Mesenteric fat pad (tissue), 1 donor: ENCODE measurements at places on chromosomes 5 and 9. TPM values are rescaled to one million over a fixed set of nuclear protein-coding genes. Genes with fewer than 3 reads are reported as not detected.
A peak's percentile ranks its signal among the peaks of the same experiment; 100 is the strongest.

Gene MLANA
- not detected for total RNA-seq

GRCh38 chr5:152676196-152676595, 271.1 kb upstream of the NMUR2 start:
- no peak for DNase-seq

Gene NOXA1
- total RNA-seq: 3.2 TPM

DNA sequence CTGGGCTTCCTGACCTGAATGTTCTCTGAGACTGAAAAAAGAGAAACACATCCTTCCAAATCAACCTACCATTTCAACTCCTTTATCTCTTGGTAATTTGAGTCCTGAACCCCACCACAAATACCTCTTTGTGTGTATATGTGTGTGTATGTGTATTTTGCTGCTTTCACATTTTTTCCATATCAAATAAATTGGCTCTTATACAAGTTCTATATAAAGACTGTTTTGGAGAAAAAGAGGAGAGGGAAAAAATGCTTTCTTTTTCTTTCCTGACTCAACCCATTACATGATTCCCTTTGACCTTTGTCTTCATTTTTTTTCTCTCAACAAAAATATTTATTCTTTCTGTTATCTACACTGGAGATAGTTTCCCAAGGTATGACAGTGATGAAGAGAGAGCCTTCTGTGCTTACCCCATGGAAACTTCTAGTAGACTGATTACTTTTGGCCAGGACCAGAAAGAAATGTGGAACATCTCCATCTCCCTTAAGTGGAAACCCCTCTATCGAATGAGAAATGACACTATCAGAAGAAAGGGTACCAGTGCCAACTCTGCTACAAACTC, 85.3 kb downstream of the PAPPA start:
- DNase-seq: no peak

Gene CD180
- total RNA-seq: 2.6 TPM

- DNase-seq: no peak
Observed at GRCh38 chr5:112226215-112226614, 192.9 kb downstream of the EPB41L4A start.

- DNase-seq: no peak
Observed at GRCh38 chr5:104412649-104413240, 850.2 kb upstream of the NUDT12 start.

DNA sequence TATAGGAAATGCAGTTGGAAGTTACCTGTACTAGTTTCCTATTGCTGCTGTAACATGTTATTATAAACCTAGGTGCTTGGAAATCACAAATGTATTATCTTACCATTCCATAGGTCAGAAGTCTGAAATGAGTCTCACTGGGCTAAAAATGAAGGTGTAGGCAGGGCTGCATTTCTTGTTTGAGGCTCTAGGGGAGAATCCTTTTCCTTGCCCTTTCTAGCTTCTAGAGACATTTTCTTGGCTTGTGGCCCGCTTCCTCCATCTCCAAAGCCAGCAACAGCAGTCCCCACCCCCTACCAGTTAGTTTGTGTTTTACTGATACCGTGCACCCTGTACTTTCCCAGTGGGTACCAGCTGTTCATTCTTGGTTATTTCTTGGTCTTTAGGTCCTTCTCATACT, 153.3 kb downstream of the SLF1 start:
- no peak for DNase-seq

DNA sequence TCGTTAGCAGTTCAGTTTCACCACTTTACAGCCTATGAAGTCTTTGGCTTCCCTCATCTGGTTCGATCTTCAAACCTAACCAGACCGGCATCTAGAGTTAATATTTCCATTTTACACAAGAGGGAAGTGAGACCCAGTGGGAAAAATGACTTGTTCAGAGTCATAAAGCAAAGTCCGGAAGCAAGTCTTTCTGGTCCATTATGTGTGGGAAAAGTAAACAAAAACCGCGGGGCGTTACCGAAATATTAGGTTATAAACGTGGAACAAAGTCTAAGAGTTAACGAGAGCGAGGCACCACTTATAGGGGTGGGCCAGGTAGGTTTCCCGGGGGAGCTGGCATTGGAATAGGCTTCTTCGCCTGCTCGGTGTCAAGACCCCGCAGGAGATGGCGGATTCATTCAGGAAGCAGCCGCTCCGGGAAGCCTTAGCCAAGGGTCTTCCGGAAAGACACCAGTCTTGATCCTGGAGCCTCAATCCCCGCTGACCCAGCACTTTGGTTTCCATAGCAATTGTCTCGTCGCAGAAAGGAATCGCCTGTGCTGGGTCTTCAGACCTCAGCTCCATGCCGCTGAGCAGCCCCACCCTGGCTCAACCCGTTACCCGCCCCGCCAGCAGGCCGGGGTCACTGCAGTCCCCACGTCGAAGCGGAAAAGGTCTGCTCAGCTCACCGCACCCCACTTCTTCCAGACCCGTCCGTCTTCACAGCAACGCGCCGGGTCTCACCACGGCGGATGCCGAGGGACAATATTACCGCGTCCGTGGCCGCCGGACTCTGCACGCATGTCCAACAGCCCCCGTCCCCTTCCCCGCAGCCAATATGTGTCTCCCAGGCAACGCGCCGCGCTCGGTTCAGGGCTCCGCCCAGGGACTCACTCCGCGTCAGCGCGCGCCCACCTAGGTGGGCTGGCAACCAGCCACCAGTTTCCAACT, at the start of gene C5orf52:
C5orf52 (plus strand) TSS at position 872 of the 930 bp plus-strand sequence. CDS start 82 bp downstream, outside the sequence.
- no peak for DNase-seq

Gene ARL10
- total RNA-seq: 4.4 TPM

Gene DNM1
- total RNA-seq: 24.1 TPM

DNA sequence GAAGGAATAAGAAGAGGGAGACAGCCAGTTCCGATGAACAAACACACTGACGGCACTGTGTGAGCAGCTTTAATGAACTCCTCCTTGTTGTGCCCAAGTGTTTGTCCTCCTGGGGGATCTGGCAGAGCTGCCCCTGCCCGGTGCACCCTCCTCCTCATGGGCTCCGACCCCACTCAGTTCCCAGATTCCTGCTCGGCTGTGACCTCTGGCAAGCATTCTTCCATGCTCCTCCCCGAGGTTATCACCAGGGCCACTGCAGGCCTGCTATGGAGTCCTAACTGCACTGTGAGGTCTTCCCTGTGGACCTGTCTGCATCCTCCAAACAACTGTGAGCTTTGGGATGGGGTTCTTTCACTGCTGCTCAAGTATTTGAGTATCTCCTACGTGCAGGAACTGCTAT, 142.2 kb downstream of the DCP2 start:
- DNase-seq: no peak

- no peak for DNase-seq
Observed at GRCh38 chr5:10734037-10734709, 26.9 kb downstream of the DAP start.

DNA sequence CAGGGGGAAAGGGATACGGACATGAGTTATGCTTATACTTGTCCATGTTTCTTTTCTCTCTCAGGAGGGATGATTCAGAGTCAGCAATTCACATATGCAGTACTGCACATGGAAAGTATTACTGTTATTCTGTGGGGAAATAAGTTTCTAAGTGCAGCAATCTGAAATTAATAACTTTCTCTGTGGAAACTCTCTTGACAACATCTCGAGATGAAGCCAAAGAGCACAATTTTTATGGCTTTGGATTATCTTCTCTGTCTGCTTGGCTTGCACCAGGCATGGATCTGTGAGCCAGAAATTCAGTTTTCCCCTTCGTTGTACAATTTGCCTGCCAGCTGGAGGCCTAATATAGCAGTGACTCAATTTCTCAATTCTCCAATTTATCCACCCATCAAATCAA, 2.5 kb upstream of the NDFIP1 start:
- no peak for DNase-seq

Gene RAD50
- total RNA-seq: 44.2 TPM

Gene PCDHB12
- 3.3 TPM for total RNA-seq

DNA sequence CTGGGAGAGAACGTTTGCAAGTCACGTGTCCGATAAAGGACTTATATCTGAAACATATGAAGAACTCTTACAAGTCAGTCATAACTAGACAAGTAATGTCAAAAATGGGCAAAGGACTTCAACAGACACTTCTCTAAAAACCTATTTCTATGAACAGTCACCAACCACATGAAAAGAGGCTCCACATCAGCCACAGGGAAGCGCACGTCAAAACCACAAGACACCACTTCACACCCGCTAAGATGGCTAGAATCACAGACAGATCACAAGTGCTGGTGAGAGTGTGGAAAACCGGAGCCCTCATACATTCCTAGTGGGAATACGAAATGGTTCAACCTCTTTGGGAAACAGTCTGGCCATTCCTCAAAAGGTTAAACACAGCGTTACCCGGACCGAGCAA, 11.5 kb upstream of the CARD9 start:
- no peak for DNase-seq

DNA sequence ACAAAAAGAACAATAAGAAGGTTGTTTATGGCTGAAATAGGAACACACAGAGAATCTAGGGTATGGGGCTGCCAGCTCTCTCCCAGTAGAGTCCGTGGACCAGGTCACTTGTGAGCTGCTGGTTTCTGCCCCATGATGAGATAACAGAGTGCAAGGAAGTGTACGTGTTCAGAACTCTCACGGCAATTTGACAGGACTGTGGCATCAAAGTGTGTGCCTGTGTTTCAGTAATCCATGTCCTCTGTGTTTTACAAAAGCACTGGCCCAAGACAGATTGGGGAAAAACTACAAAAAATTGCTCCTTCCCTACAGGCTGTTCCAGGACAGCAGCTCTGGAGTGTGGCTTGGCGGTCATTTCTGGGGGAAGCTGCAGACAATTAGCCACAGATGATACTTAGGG, 184.6 kb downstream of the AUH start:
- no peak for DNase-seq

- no peak for DNase-seq
Observed at GRCh38 chr9:35910613-35911359, 1.5 kb downstream of the SPAAR start.

DNA sequence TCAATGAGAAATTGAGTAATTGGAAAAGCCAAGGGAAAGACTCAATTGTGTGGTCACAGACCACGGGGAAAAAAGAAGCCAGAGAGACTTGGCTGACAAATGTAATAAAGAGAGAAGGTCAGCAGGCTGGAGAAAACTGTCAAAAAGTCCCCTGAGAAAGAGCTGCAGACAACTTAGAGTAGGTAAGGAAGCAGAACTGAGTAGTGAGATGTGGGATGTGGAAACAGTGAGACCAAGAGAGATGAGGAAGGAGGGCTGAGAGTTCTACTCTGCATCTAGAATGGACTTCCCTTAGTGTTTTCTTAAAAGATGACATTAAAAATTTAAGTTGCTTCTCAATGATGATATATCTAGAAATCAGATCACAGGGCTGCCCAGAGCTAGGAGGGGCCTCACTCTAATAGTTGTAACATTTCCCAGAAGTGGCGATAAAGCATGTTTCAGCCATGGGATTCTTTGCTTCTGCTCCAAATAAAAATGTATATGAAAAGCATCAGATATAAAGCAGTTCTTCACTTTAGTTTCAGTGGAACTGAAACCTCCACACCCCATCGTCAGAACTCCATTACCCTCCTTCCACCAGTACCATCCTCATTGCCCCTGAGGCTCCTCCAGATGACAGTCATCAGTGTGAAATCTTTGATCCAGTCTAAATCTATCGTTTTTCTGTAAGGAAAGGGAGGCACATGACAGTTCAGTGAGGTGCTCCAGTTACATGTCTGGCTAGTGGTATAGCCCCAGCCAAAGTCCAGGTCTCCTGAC, 80.6 kb downstream of the SPEF2 start:
- no peak for DNase-seq

Gene IL11RA
- 15.6 TPM for total RNA-seq

DNA sequence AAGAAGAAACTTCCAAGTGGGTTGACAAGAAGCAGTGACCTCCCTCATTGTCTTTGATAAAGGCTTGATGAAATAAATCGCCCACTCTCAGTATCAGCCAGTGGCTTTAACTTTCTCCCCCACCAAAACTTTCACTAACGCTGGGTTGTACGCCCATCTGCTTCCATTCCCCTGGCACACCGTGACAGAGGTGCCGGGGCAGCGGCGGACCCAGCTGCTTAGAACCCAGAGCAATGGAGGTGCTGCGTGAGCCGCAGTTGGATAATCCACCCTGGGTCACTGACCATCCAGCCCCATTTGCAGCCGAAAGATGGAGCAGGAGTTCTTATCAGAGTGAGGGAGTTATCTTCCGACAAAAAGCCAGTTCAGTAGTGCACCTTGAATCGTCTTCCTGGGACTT, 270.7 kb downstream of the ARHGEF28 start:
- DNase-seq: no peak

DNA sequence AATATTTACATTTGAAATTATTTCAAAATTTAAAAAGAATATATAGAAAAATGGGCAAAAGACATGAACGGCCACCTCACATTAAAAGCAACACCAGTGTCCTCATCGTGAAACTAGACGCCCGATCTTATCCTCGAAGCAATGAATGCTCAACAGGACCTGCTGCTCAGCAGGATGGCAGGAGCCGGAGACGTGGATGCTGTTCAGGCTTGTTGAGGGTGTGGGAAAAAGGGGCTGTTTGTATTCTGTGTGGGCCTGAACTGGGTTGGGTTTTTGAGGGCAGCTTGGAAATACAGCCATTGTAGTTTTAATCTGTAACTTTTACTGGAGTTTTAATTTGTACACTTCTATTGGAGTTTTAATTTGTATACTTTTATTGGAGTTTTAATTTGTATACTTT, 20.3 kb downstream of the EXOC3 start:
- DNase-seq: peak; percentile 11

- DNase-seq: no peak
Observed at GRCh38 chr5:16784843-16785791, 151.0 kb downstream of the MYO10 start.

Gene PCDHA8
- total RNA-seq: 0.19 TPM

DNA sequence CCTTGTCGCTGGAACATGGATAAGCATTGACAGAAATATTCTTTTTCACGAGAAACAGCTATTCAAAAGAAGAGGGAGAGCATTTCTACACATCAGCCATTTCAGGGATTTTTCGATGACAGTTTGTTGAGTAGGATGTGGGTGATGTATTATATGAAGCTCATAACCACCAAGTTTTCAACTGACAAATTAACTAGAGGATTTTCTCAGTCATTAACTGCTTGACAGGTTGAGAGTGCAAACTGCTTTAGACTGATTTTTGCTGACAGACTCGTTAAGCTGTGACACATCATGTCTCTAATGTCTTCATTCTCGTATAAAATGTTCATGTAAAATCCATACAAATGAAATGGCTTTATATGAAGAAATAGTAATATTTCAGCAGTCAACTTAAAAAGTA, 354.2 kb upstream of the KCNN2 start:
- DNase-seq: no peak

GRCh38 chr5:35302544-35302943, 72.3 kb upstream of the PRLR start:
- DNase-seq: no peak

GRCh38 chr5:137466889-137467288, 32.2 kb downstream of the SPOCK1 start:
- DNase-seq: no peak

Gene IFT74
- 8.5 TPM for total RNA-seq

- DNase-seq: no peak
Observed at GRCh38 chr5:43993634-43994351, 390.8 kb downstream of the NNT start.

DNA sequence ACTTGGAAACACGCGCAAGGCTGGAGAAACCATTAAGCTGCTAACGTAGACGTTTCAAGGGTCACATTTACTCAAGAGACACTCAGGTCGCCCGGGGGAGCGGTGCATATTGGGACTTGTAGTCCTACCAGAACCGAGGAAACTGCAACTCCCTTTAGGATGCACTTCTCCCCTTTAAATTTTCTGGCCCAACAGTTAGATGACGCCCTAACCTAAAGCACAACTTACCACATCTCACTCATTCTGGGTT, 384 bp upstream of the DMXL1 start:
- peak; percentile 92 for DNase-seq
